H4 (cell line): ENCODE measurements at places on chromosomes 7 and 10.
A peak's percentile ranks its signal among the peaks of the same experiment; 100 is the strongest.

DNA sequence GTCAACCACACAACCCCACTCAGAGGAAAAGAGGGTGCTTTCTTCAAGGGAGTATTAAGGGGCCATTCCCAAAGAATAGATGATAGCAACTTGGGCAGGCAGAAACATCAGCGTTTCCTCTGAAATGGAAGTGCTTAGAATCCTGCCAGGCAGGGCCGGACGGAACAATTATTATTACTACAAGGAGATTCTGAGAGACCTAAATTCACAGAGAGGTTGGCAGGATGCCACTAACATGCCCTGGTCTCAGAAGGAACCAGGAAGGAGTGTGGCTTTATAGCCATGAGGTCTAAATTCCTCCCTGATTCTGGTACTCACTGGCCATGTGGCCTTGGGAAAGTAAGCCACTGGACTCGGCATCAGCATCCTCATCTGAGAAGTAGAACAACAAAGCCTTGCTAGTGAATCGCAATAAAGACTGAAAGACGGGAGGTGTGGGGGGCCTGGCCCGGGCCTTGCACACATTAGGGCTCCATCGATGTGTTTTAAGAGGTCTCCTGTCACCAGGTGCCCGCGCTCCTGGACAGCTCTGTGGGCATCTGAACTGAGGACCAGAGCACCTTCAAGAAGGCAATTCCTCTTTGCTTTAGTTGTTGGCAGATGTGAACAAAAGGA, 131.5 kb downstream of the OAT start:
- no peak for DNase-seq

DNA sequence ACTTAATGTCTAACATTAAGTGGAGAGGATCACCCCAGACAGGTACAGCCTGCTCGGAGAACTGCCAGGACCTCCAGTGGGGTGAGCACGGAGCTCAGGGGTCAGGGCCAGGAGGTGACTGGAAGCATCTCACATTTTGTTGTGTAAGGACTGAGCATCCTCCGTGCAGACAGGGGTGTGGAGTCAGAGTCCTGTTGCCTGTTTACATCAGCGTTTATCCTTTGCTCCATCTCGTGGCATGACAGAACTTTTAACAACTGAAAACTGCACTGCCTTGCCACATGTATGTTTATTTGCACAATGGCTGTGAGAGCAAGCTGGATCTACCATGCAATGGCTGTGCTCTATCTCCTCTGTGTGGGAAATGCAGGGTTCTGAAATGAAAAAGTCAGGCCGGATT, 175.4 kb upstream of the AKR1E2 start:
- peak; percentile 58 for DNase-seq

- DNase-seq = no peak
These were observed 9.5 kb downstream of the CALML3 start for GRCh38 chr10:5534051-5534821.

- DNase-seq = no peak
These were observed 500.2 kb downstream of the GLRX3 start for GRCh38 chr10:130636313-130636930.

GRCh38 chr10:78166261-78166660, 132.6 kb downstream of the RPS24 start:
- DNase-seq = no peak

- no peak for DNase-seq
These were observed 73.7 kb downstream of the NKX6-2 start for GRCh38 chr10:132712291-132712690.

GRCh38 chr7:154183946-154184345, 131.7 kb downstream of the DPP6 start:
- no peak for DNase-seq

- no peak for DNase-seq
These were observed 372.2 kb downstream of the DPP6 start for GRCh38 chr7:154424350-154424749.
